ENCODE measurements at places on chromosomes 3 and 15.

DNA sequence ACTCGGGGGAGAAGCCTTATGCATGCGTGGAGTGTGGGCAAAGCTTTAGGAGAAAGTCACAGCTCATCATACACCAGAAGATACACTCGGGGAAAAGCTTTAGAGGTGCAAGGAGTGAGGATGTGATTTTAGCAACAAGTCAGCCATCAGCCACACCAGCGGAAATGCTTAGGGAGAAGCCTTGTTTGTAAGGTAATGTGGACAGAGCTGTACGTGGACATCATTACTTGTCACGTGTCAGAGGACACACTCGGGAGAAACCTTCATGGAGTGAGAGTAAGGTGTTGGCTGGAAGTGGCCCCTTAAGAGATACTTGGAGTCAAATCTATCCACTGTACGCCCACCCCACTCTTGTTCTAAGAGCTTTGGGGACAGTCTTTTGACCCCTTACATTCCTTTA lies 28.7 kb downstream of the ZNF589 start:
- DNase-seq: no peak

GRCh38 chr3:172249039-172249438 lies 199.2 kb downstream of the GHSR start:
- peak; percentile 23 for DNase-seq

- no peak for DNase-seq
Measured at GRCh38 chr3:74532446-74532845, 82.0 kb downstream of the CNTN3 start.

- DNase-seq: no peak
Measured at GRCh38 chr3:83770664-83771402, 1188.0 kb upstream of the CADM2 start.

- no peak for DNase-seq
Measured at GRCh38 chr3:196168808-196169391, 42.3 kb downstream of the ZDHHC19 start.

GRCh38 chr15:43270676-43271306 lies 4.1 kb upstream of the TGM5 start:
- no peak for DNase-seq

DNA sequence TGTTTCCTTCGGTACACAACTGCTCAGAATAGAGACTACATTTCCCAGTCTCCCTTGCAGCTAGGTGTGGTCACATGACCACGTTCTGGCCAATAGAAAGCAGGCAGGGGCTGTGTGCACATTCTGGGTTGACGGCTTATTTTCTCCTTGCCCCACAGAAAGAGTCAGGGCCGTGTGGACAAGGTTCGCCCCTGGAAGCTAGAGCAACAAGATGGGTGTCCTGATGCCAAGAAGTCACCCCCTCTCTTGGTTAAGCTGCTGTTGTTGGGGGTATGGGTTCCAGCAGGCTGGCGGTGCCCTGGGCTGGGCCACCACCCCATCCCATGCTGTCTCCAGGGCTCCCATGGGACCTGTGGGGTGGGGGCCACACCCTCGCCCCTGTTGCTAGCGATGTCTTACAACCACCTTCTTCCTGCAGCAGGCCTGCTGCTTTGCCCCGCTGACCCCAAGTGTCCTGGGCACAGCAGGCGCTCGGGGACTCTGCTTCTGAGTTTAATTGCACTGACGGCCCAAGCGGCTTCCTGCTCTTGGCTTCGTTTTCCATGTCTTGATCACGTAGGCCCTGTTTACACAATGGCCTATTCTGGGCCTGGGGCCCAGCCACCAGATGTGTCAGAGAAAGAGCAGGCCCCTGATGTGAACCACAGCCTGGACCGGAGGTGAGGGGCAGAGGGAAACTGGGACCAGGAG lies 24.9 kb downstream of the ABTB1 start:
- DNase-seq: peak; percentile 94

GRCh38 chr15:65091946-65092770 lies 15.6 kb downstream of the KBTBD13 start:
- DNase-seq: no peak

- DNase-seq: no peak
Measured at GRCh38 chr3:182309120-182309519, 484.2 kb upstream of the ATP11B start.

Data from right lung (tissue), 10 donors.